ENCODE measurements at places on chromosomes 2 and 18.

- DNase-seq: no peak
Measured at GRCh38 chr2:200467806-200468681, 41.8 kb downstream of the KCTD18 start.

DNA sequence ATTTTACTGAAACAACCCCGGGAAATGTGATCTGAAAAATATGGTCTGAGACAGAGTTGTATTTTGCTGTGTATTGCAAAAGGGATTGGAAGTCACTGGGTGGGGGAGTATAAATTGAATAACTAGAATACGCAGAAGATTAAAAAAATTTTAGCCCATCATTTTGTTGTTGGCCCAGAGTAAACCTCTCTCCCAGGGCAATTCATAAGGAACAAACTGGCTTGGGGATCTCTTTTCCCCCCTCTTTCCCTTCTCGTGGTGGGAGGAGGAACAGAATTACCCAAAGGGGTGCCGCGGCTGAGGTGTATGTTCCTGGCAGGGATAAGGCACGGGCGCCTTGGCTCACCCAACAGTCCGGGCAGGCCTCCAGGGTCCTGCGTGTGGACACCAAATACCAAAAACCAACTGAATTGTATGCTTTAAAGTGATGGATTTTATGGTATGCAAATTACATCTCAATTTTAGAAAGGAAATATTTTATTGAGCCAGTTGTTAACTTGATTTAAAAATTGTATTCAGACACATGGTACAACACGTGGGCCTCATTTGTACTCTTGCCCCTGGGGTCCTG, 121.2 kb upstream of the SPRED2 start:
- DNase-seq: no peak

- DNase-seq: no peak
Measured at GRCh38 chr2:100413571-100413970, 3.9 kb downstream of the CHST10 start.

DNA sequence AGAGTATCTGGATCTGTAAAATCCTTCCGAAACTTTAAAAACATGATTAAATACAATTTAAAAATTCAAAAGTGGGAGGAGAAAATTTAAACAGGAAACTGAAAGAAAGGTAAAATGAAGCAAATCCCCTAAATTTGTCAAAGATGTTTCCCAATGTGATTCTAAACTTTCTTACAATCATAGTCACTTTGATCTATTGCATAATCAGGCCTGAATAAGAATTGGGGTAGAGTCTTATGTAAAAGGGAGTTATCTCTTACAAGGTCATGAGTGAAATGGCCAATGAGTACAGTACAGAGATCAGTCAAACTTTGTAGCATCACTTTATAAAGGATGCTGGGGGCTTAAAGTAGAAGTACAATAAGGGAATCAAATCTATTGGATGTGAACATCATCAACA, 1657.7 kb upstream of the CELF4 start:
- DNase-seq: no peak

GRCh38 chr2:165289069-165289468, 49.9 kb downstream of the SCN2A start:
- DNase-seq: no peak

GRCh38 chr2:29567906-29568520, 353.4 kb downstream of the ALK start:
- no peak for DNase-seq
